Activated CD8-positive, alpha-beta memory T cell treated with anti-CD3 and anti-CD28 coated beads, Interleukin-2, amount 50 U/mL, for 48 hours (primary cell): ENCODE measurements at places on chromosomes 13 and 19.

DNA sequence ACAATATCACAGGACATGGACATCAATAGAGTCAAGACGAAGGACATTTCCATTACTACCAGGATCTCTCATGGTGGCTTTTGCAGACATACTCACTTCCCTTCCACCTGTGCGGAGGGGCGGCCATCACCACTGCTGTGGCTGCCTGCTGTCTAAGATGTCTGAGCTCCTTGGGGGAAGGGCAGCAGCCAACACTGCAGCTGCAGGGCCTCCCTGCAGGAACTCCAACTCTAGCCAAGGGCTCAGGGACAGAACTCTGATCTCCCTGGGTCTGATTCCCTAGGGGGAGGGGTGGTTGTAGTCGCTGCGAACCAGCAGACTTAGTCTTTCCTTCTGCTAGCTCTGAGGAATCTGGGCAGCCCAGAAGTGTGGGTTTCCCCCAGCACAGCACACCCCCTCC lies 78.9 kb upstream of the ANKRD10 start:
- no peak for DNase-seq

DNA sequence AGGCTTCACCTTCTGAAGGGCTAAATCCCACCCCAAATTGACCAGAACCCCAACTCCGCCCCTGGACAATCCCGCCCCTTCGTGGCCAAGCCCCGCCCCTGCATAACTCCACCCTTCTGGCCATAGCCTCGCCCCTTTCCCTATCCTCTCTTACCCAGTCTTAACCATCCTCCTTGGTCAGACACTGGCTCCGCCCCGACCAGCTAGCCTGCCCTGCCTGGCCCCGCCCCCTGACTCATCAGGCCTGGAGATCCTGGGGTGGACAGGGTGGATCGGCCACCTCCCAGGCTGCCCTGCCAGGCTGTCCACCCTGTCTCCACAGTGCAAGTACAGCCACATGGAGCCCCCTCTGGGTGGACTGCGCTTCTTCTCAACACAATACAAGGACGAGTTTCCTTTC lies 8.0 kb upstream of the ZNF358 start:
- DNase-seq: peak; percentile 64

- DNase-seq: no peak
Measured at GRCh38 chr19:532561-533363, 1.2 kb downstream of the CDC34 start.

DNA sequence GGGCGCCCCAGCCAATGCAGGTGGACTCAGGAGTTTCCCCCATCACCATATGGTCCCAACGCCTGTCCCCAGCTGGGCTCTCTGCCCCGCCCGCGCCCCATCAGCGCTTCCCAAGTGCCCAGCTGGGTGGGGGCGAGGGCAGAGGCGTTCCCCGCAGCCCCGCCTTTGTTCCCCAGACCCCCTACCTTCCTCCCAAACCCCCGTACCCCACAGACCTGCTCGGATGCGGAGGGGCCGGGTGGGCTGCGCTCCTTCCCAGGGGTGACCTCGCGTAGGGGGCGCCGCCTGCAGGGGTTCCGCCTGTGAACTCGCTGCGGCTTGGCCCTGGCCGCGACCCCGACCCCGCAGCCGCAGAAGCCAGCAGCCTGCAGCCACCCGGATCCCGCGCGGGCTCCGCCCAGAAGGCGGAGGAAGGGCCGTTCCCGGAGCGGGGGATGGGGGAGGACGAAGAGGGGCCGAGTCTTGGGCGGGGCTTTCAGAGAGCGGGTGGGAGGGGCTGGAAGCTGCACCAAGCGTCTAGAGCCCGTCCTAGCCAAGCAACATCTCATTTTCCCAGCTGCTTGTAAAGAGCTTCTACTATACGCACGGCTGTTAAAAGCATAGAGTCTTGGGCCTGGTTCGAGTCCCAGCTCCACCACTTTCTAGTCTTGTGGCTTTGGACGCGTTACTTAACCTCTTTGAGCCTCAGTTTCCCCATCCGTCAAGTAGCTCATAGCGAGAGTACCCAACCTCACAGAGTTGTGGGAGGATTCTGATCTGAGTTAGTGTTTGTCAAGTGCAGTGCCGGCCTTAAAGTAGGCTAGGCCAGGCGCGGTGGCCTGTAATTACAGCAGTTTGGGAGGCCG lies at the start of gene RAB3D:
Gene RAB3D, minus strand, starts transcription at position 404 of the 845 bp plus-strand sequence. CDS start 2,258 bp downstream, outside the sequence.
- peak; percentile 89 for DNase-seq

DNA sequence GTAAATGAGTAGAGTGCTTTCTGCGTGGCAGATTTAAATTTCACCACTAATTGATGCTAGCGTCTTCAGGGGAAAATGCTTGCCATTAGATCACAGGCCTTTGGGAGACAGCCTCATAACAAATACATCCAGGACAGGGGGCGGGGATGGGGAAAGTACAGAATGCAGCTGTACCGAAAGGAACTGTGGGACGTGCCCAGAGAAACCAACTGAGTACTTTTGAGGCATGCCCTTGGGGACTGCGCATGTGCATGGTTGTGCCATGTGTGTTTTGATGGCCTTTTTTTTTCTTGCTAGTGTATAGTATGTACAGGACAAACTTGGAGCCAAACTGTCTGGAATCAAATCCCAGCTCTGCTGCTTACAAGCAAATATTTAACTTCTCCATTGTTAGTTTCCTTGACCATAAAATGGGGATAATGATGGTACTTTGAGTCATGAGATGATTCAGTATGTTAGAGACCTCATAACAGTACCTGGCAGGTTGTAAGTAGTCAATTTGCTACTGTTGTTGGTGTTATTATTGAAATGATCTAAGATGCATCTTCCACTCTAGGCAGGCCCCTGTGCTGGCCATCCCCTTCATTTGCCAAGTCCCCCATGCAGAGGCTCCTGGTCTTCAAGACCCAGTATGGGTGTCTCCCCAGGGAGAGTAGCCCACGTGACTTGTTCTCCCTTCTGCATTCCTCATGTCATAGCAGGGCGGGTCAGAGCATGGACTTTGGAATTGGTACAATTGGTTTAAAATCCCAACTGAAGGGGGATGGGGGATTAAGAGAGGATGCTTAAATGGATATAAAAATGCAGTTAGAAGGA lies 68.3 kb upstream of the NPAS1 start:
- no peak for DNase-seq

GRCh38 chr19:15964231-15964630 lies 15.4 kb downstream of the OR10H4 start:
- DNase-seq: no peak
